ENCODE measurements at places on chromosomes 13 and 19. TPM values are rescaled to one million over a fixed set of nuclear protein-coding genes. Genes with fewer than 3 reads are reported as not detected.

The ZNF285 gene
- polyA plus RNA-seq: 1.3 TPM

- no peak for DNase-seq
Measured at GRCh38 chr13:52377898-52378297, 28.1 kb downstream of the THSD1 start.

The RYR1 gene
- polyA plus RNA-seq: 4.7 TPM

DNA sequence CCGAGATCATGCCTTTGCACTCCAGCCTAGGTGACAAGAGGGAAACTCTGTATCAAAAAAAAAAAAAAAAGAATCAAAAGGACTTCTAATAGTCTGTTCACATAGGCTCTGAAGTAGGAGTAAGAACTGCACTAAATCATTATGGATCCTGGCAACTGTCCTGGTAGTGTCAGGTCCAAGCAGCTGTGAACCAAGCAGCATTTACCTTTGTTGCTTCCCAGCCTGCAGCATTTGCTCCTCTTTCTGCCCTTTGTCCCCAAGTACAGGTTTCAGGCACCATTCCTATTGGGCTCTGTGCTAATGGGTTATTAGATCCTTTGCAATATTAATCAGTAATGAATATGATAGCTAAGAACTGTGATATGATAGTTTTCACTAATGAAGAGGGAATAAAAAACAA lies 77.4 kb upstream of the NBEA start:
- no peak for DNase-seq

- DNase-seq: peak; percentile 66
Measured at GRCh38 chr19:29121684-29122083, 91.3 kb downstream of the UQCRFS1 start.

The SULT2B1 gene
- polyA plus RNA-seq: 2.5 TPM

- no peak for DNase-seq
Measured at GRCh38 chr19:1238369-1239303, 831 bp upstream of the CBARP start.

- DNase-seq: peak; percentile 89
Measured at GRCh38 chr19:48963371-48964204, 1.5 kb upstream of the FTL start.

- DNase-seq: peak; percentile 46
Measured at GRCh38 chr19:37950471-37951175, 43.6 kb downstream of the SIPA1L3 start.

GRCh38 chr19:18967358-18968146 lies 26.5 kb upstream of the HOMER3 start:
- DNase-seq: peak; percentile 17

DNA sequence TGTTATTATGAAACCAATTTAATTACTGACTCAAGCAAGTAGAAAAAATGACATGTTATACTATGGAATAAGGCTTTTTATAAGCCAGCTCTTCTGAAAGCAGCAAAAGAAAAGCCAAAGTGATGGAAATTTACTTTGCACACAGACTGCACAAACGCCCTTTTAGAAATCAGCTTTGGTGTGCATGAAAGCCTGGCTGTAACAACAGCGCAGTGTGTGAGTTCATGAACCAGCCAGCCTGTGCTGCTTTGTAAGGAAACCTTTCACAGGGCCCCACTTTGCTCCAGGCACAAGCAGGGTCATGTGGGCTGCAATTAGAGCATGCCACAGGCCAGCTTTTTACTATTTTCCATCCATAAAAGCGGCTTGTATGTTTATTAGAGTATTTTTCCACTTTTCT lies 13.6 kb upstream of the IFT88 start:
- DNase-seq: no peak

The RPS15 gene
- 3,861 TPM for polyA plus RNA-seq

The TMC4 gene
- 7.8 TPM for polyA plus RNA-seq

The TRAPPC2B gene
- polyA plus RNA-seq: 60.5 TPM

DNA sequence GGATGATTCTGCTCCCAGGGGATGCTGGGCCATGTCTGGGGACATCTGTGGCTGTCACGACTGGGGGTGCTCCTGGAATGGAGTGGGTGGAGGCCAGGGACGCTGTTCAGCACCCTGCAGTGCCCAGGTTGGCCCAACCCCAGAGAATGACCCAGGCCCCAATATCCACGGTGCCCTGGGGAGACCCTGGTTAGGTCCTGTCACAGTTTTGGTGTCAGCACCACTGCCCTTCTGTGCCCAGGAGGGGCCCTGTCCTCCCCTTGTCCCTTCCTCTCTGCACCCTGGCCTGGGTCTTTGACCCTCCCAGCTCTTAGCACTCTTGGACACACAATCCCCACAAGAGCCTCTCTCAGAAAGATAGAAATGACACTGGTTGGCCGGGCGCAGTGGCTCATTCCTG lies 85.3 kb downstream of the GADD45B start:
- DNase-seq: no peak

The SLC25A41 gene
- 0.23 TPM for polyA plus RNA-seq

The IZUMO4 gene
- polyA plus RNA-seq: 0.82 TPM

GRCh38 chr13:110457361-110457760 lies 104.2 kb downstream of the RAB20 start:
- DNase-seq: no peak

DNA sequence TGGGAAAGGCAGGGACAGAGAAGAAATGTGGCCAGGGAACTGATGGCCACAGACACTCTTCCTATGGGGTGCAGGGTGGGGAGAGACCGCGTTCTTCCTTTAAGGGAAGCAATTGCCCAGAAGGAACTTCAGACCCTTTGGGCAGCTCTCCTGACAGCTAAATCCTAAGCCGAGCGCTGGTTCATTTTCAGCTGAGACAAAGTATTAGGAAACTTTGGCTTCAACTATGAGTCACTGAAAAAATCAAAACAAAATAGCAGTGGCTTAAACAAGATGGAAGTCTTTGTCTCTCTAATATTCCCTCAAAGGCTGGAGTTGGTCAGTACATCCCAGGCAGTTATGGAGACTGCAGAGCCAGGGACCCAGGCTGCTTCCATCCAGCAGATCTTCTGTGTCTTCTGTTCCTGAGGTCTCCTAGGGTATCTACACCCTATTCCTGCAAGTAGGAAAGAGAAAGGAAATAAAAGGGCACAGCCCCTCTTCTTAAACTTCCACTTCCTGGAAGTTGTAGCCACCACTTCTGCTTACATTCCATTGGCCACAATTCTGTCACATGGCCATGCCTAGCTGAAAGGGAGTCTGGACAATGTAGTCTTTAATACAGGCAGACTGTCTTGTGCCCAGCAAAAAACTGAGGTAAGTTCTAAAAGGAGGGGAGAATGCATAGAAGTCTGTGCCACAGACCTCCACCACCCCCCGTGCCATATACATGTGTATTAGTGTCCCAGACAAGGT lies 163.5 kb downstream of the KATNAL1 start:
- DNase-seq: no peak
